ENCODE measurements at places on chromosomes 5 and 9. TPM values are rescaled to one million over a fixed set of nuclear protein-coding genes. Genes with fewer than 3 reads are reported as not detected.

The PLEKHG4B gene
- total RNA-seq = 15.0 TPM

The ENTREP1 gene
- total RNA-seq = not detected

The PLCXD3 gene
- 0.20 TPM for total RNA-seq

The F12 gene
- 13.3 TPM for total RNA-seq

The NOXA1 gene
- total RNA-seq = 7.3 TPM

The STK10 gene
- 10.3 TPM for total RNA-seq

The SEMA4D gene
- 16.0 TPM for total RNA-seq

The MYOZ3 gene
- not detected for total RNA-seq

The GLDC gene
- 320 TPM for total RNA-seq

The PCDHGA7 gene
- total RNA-seq = 0.09 TPM

The INSL6 gene
- not detected for total RNA-seq

The LVRN gene
- total RNA-seq = 0.42 TPM

The QRFP gene
- not detected for total RNA-seq

The PDE8B gene
- total RNA-seq = 1.9 TPM

The GPX8 gene
- total RNA-seq = 18.8 TPM

The SHOC1 gene
- not detected for total RNA-seq

The ADAMTS19 gene
- 2.4 TPM for total RNA-seq

The AK8 gene
- 1.0 TPM for total RNA-seq

The INSL4 gene
- total RNA-seq = not detected

The RFESD gene
- 1.6 TPM for total RNA-seq

The OBP2A gene
- not detected for total RNA-seq

The PCDHB16 gene
- total RNA-seq = 0.07 TPM

The LCP2 gene
- not detected for total RNA-seq

The DIPK1B gene
- 40.4 TPM for total RNA-seq

The RBM22 gene
- total RNA-seq = 55.3 TPM

The SPINK4 gene
- total RNA-seq = 2.1 TPM

The ELAVL2 gene
- 0.21 TPM for total RNA-seq

The HCN1 gene
- total RNA-seq = not detected

The SMIM33 gene
- total RNA-seq = not detected

The BTNL8 gene
- 7.3 TPM for total RNA-seq

The ZNF879 gene
- total RNA-seq = 2.7 TPM

The B4GALT1 gene
- total RNA-seq = 104 TPM

The GRXCR2 gene
- 0.16 TPM for total RNA-seq

The BTNL3 gene
- total RNA-seq = 0.14 TPM

The GKAP1 gene
- 1.1 TPM for total RNA-seq

The SHROOM1 gene
- 17.4 TPM for total RNA-seq

The LURAP1L gene
- total RNA-seq = not detected

The PHYHD1 gene
- total RNA-seq = 0.59 TPM

The SPINK6 gene
- not detected for total RNA-seq

The CSF2 gene
- total RNA-seq = not detected

The TAF1L gene
- total RNA-seq = not detected

The CBY3 gene
- 1.3 TPM for total RNA-seq

The CDC25C gene
- 22.9 TPM for total RNA-seq

The TLR4 gene
- total RNA-seq = not detected

The GCNT4 gene
- total RNA-seq = 3.0 TPM

The CSF1R gene
- total RNA-seq = 5.8 TPM

The SNX24 gene
- 38.4 TPM for total RNA-seq

The DBH gene
- not detected for total RNA-seq

The ALDH1A1 gene
- 104 TPM for total RNA-seq

Measured in Caco-2 (cell line).